Activated CD8-positive, alpha-beta memory T cell treated with anti-CD3 and anti-CD28 coated beads for 48 hours (primary cell): ENCODE measurements at places on chromosomes 5 and 9.
A peak's percentile ranks its signal among the peaks of the same experiment; 100 is the strongest.

DNA sequence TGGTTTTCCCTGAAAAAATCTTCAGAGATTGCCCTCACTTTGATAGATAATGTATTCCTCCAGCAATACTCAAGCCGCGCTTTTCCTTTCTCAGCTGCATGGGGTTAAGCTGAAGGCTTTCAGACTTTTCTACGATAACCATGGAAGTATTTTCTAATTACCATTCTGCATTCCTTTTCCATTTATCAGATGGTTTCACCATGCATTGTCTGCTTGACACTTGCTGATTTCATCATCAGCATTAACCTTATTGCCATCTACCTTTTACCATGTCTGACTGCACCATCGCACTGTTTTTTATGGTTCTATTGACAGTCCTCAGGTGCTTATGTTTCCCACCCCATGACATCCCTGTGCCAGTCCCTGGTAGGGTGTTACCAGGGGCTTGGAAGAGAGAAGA, 91.6 kb downstream of the DMAC1 start:
- no peak for DNase-seq

GRCh38 chr5:148635321-148636083, 18.8 kb downstream of the HTR4 start:
- no peak for DNase-seq

DNA sequence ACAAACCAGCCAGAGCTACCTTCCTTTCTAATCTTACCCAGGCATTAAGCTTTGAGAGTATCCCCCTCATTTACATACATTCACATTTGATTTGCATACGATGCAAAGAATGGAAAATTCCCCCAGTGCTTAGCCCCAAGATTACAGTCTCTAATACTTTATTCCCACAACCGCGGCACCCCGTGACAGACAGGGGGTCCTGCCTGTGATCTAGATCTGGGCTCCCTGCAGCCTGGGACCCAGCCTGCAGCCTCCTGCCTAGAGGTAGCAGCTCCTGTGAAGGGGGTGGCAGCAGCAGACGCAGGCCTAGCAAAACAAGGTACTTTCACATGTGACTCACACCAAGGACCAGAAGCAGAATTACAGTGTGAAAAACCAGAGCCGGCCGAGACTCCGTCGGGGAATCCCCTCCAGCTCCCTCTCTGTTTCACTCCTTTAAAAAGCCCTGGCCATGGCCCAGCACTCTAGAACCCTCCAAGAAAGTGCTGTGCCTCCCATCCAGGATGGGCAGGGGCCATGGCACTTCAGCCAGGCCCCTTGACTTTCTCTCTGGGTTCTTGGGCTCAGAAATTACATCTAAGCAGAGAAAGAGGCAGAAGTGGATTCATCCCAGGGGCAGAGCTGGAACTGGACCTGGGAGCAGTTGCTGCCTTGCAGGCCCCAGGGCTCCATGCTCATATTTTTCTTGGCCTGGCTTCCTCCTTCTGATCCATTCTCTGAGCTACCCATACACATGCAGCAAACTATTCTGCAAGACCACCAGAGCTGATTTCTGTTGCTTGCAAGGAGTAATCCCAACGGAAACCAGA, 14.0 kb upstream of the TCF7 start:
- peak; percentile 74 for DNase-seq

- DNase-seq: no peak
Measured at GRCh38 chr9:90078988-90079421, 474.2 kb downstream of the GADD45G start.

- no peak for DNase-seq
Measured at GRCh38 chr9:27474305-27474704, 49.8 kb upstream of the IFNK start.

- no peak for DNase-seq
Measured at GRCh38 chr5:109836280-109836679, 146.6 kb downstream of the MAN2A1 start.
